ENCODE measurements at places on chromosomes 2 and 18. TPM values are rescaled to one million over a fixed set of nuclear protein-coding genes. Genes with fewer than 3 reads are reported as not detected.

Gene MARCHF4
- 0.86 TPM for total RNA-seq

Gene MYCN
- total RNA-seq = 149 TPM

Gene DLX2
- total RNA-seq = 22.6 TPM

Gene NETO1
- 6.9 TPM for total RNA-seq

GRCh38 chr2:198957181-198957580 is 500.6 kb downstream of the SATB2 start:
- H3K27me3 ChIP-seq = peaks cover 6% of the 10 kb centered on the region
- no peak overlapping the region for H3K27ac ChIP-seq
- no peak for DNase-seq
- H3K4me1 ChIP-seq = no peaks in the 10 kb centered on the region

GRCh38 chr18:12989397-12990122 is 1.6 kb upstream of the CEP192 start:
- no peak for DNase-seq
- no peaks in the 10 kb centered on the region for H3K27me3 ChIP-seq
- peaks cover 19% of the 10 kb centered on the region for H3K4me1 ChIP-seq

DNA sequence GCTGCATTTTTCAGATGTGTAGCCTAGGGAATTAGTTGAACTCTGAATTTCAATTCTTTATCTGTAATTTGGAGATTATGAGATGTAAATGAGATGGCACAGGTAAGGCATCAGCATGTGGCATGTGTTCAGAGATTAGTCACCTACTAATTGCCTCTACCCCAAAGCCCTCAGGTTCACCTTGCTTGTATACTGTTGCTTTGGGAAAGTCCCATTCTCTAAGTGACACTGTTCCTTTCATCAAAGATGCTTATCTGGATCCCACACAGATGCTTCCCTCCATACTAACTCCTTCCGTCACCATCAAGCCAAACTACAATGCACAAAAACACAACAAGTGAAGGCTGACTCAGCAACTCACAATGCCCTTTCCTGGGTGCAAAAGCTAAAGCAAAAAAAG is 143.7 kb downstream of the LRATD1 start:
- no peak overlapping the region for H3K27ac ChIP-seq
- no peaks in the 10 kb centered on the region for H3K36me3 ChIP-seq
- no peaks in the 10 kb centered on the region for H3K27me3 ChIP-seq
- DNase-seq = no peak

GRCh38 chr2:239576784-239577685 is 176.2 kb upstream of the HDAC4 start:
- H3K27ac ChIP-seq = no peak overlapping the region
- peaks cover 14% of the 10 kb centered on the region for H3K4me1 ChIP-seq
- H3K36me3 ChIP-seq = no peaks in the 10 kb centered on the region
- no peak for DNase-seq

Gene KHK
- total RNA-seq = 10.0 TPM

DNA sequence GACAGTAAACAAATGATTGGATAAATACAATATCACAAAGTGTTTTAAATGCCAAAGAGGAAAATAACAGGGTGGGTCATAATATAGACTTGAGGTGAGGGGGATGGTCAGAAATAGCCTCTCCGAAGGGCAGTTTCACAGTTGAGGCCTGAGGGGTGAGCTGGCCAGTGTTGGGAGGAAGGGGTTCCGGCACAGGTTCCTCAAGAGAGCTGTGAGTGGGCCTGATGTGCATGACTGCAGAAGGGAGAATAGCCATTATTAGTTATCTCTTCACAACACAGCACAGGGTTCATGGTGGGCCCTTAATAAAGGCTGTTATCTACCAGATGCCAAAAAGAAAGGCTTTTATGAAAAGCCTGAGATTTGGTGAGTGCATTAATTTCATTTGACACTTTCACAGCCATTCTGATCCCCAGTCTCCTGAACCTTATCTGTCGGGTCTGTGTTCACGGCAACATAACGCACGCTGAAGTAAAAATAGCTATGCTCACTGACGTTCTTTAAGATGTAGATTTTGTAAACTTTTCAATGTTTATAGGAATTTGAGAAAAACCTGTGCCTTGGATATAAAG is 39.6 kb downstream of the POLR1A start:
- H3K36me3 ChIP-seq = peaks cover 57% of the 10 kb centered on the region
- no peak overlapping the region for H3K4me3 ChIP-seq
- H3K4me1 ChIP-seq = no peaks in the 10 kb centered on the region

DNA sequence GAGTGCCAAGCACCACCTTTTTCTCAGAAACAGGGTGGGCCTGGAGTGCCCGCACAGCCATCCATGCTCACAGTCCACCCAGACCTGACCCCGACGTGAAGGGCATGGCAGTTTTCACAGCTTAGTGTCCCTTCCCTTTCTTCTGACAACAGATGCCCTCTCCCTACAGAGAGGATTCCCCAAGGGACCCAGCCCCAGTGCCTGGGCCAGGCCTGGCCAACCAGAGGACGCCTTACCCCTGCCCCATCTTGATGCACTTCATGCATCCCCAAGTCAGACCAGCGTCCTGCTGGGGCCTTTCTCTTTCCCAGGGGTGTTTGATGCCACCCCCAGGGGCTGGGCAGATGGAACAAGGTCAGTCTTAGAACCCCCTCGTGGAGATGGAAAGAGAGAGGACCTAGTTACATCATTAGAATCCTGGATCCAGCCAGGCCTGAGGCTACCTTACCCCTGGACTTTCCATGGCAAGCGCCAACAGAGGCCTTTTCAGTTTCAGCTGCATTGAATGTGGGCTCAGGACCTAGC is 3.8 kb downstream of the ANKMY1 start:
- no peak overlapping the region for H3K27ac ChIP-seq
- H3K27me3 ChIP-seq = no peaks in the 10 kb centered on the region
- no peak overlapping the region for H3K4me3 ChIP-seq
- DNase-seq = no peak

Gene TMEFF2
- 1.8 TPM for total RNA-seq

- no peak overlapping the region for H3K4me3 ChIP-seq
- peaks cover 13% of the 10 kb centered on the region for H3K4me1 ChIP-seq
- H3K27ac ChIP-seq = no peak overlapping the region
- H3K36me3 ChIP-seq = peaks cover 7% of the 10 kb centered on the region
Observed at GRCh38 chr2:43443282-43443681, 152.6 kb downstream of the THADA start.

Gene FMNL2
- total RNA-seq = 54.9 TPM

GRCh38 chr2:215019521-215020145 is 118.8 kb downstream of the ABCA12 start:
- H3K4me3 ChIP-seq = no peak overlapping the region
- no peak overlapping the region for H3K27ac ChIP-seq
- DNase-seq = no peak
- no peaks in the 10 kb centered on the region for H3K27me3 ChIP-seq
- H3K36me3 ChIP-seq = peaks cover 2% of the 10 kb centered on the region

DNA sequence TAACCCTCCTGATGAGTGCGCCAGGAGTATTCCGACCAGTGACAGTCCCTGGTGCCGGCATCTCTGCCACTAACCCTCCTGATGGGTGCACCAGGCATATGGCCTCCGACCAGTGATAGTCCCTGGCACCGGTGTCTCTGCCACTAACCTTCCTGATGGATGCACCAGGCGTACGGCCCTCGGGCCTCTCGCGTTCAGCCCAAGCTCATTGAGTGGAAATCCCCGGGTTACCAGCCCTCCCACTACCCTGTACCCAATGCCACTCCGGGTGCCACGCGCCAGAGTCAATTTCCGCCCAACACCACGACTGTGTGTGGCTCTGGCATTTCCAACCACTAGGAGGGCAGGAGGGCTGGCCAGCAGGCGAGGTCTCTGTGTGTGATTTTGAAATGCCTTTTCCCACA is 11.7 kb upstream of the GPC1 start:
- no peak overlapping the region for H3K4me3 ChIP-seq
- no peak overlapping the region for H3K27ac ChIP-seq
- no peak for DNase-seq
- H3K4me1 ChIP-seq = peaks cover 19% of the 10 kb centered on the region
- no peaks in the 10 kb centered on the region for H3K27me3 ChIP-seq
- H3K36me3 ChIP-seq = peaks cover 3% of the 10 kb centered on the region

GRCh38 chr2:2681085-2681484 is 350.0 kb upstream of the MYT1L start:
- peaks cover 8% of the 10 kb centered on the region for H3K4me1 ChIP-seq
- H3K36me3 ChIP-seq = no peaks in the 10 kb centered on the region
- no peak for DNase-seq
- H3K27me3 ChIP-seq = no peaks in the 10 kb centered on the region
- no peak overlapping the region for H3K4me3 ChIP-seq

DNA sequence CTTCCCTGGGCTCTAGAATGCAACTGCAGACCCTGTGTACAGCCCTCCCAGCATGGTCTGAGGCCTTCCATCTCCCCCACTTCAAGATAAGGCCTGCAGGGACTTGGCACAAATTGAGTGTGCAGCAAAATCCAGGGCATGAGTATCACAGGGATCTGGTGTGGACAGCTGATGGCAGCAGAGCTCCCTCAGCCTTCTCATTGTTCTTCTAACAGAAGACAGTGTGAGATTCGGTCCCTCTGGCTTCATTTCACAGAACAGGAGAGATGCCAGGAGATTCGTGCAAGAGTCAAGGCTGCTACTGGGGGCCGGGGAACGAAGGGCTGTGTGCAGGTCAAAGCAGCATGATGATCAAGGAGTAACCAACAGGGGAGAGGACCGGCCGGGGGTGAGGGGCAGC is 85.8 kb downstream of the UXS1 start:
- H3K36me3 ChIP-seq = peaks cover 15% of the 10 kb centered on the region
- H3K27me3 ChIP-seq = no peaks in the 10 kb centered on the region
- no peak for DNase-seq
- H3K4me3 ChIP-seq = no peak overlapping the region
- no peak overlapping the region for H3K27ac ChIP-seq
- peaks cover 3% of the 10 kb centered on the region for H3K4me1 ChIP-seq

DNA sequence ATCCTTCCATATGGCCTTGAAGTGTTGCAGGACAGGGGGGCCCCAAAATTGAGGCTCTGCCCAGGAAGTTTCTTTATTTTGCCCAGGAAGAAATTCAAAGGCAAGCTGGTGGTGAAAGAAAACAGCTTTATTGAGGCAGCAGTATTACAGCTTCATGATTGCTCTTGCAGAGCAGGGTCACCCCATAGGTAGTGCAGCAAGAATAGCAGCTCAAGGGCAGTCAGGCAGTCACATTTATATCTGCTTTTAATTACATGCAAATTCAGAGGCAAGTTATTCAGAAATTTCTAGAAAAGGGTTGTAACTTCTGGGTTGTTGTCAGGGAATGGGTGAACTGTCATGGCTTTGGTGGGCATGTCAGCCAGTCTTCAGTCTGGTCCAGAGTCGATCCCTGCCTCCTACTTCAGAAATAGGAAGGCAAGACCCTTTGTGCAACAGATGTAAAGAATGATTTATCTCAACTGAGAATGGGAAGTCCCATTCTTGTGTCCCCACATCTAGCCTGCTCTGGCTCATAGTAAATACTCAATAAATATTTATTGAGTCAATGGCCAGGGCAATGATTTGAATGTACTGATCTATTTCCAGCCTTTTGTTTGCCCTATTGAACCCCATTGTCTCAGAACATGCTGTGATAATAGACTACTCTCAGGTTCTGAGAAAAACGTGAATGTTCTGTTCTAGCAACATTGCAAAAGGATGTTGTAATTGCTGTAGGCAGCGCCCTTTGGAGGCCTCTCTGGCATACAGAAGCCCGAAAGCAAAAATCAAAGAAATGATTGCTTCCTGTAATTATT is 129.8 kb downstream of the MYO3B start:
- H3K27me3 ChIP-seq = no peaks in the 10 kb centered on the region
- H3K27ac ChIP-seq = peak overlapping the region; percentile 70
- DNase-seq = no peak
- no peak overlapping the region for H3K4me3 ChIP-seq
- H3K4me1 ChIP-seq = peaks cover 39% of the 10 kb centered on the region

DNA sequence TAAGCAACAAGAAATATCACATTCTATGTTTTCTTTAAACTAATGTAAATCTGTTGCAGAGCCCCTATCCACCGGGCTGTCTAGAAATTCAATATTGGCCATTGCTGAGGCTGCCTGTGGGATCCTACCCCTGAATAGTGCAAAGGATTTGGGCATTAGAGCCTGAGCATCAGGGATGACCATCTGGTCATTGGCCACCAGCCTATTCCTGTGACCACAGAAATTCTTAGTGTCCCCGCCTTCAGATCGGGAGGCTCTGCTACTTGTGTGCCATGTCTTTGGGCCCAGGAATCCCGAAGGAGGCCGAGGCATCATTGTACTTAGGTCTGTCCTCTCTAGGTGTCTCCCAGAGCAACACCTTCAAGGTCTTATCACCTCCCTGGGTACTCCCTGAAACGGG is 73.8 kb downstream of the HRH4 start:
- H3K36me3 ChIP-seq = no peaks in the 10 kb centered on the region
- no peak overlapping the region for H3K27ac ChIP-seq
- no peaks in the 10 kb centered on the region for H3K27me3 ChIP-seq
- H3K4me3 ChIP-seq = no peak overlapping the region

GRCh38 chr2:212330263-212330662 is 208.3 kb downstream of the ERBB4 start:
- no peaks in the 10 kb centered on the region for H3K36me3 ChIP-seq
- no peak for DNase-seq
- no peak overlapping the region for H3K4me3 ChIP-seq
- H3K27me3 ChIP-seq = no peaks in the 10 kb centered on the region

DNA sequence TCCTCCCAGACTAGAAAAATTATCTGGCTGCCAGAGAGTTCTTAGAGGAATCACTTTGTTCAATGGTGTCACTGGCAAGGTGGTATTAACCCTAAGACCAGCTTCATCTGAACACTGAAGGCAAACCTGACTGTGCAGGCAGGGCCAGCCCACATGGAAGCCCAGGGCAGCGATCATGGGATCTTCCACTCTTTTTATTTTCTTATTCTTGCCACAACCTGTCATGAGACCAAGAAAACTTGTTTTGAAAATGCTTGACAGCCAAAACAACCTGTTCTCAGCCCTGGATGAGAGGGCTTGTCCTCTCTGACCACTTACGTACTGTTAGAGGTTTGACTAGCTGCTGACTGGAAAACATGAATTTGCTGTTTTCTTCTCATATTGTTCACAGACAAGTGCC is 75.3 kb upstream of the FOSL2 start:
- H3K36me3 ChIP-seq = no peaks in the 10 kb centered on the region
- H3K4me3 ChIP-seq = no peak overlapping the region
- no peak overlapping the region for H3K27ac ChIP-seq
- H3K4me1 ChIP-seq = peaks cover 24% of the 10 kb centered on the region
- no peak for DNase-seq
- no peaks in the 10 kb centered on the region for H3K27me3 ChIP-seq

Gene C2orf72
- 3.3 TPM for total RNA-seq

Gene GRHL1
- total RNA-seq = 2.0 TPM

Gene LAMA1
- 96.1 TPM for total RNA-seq
